Adrenal gland (tissue), 19 donors: ENCODE measurements at places on chromosomes 6 and 20.

GRCh38 chr20:17100506-17100905 is 126.3 kb upstream of the PCSK2 start:
- no peak for DNase-seq

DNA sequence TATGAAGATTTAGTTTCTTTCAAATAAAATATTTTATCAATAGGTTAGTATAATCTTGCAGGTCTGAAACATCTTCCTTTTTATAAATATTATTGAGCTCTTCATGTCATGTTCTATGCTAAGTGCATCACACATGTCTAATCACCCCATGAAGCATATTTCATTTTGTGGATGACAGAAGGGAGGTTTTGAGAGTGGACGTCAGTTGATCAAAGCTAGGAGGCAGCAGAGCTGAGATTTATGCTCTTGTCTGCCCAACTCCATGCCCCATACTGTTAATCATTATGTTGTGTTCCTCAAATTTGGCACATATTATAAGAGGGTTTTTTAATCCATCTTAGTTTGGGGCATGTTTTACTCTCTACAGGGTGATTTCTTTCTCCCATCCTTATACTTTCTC is 22.7 kb downstream of the DSE start:
- no peak for DNase-seq

GRCh38 chr6:927157-927556 is 234.2 kb upstream of the EXOC2 start:
- DNase-seq, result no peak

- no peak for DNase-seq
Measured at GRCh38 chr20:61668065-61668650, 397.5 kb downstream of the TAF4 start.

DNA sequence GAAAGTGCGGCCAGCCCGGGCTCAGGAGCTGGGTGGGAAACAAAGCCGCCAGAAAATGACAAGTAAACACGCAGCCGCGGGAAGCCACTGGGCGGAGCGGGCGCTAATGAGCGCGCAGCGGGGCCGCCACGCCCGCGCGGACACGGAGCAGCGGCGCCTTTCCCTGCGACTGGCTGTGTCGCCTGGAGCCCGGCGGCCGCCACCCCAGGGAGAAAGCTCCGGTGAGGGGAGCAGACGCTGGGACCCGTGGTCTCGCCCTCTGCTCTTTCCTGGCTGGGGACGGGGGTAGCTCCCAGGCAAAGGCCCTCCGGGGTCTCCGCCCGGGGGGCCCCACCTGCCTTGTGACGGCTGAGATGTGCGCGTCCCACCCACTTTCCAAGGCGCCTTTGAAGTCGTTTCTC is 54.9 kb downstream of the PRR18 start:
- no peak for DNase-seq

GRCh38 chr20:58361481-58362205 is 27.4 kb upstream of the VAPB start:
- no peak for DNase-seq

- no peak for DNase-seq
Measured at GRCh38 chr6:160042014-160042773, 73.3 kb downstream of the IGF2R start.

- no peak for DNase-seq
Measured at GRCh38 chr20:8399947-8400346, 267.9 kb downstream of the PLCB1 start.

DNA sequence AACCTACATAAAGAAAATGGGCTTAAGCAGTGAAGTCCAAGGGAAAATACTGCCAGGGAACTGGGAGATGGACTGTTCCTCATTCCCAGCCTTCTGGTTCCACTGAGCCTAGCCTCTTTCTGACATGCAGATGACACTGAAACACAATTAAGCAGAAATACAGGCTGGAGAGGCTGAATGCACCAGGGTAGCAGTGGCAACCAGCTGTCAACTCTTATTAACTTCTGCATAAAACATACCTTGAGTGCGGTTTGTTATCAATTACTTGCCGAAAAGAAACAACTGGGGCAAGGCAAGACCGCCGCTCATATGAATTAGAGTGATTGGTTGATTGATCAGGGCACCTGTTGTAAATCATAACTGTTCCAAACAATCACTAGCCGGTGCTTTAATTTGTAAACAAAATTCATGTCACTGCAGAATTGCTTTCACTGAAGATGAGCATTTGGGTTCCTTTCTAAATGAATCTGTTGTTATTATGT is 16.3 kb downstream of the TFAP2B start:
- DNase-seq, result no peak

- DNase-seq, result no peak
Measured at GRCh38 chr6:138104618-138105213, 2.5 kb downstream of the PERP start.

GRCh38 chr6:32472781-32473375 is 33.2 kb downstream of the HLA-DRA start:
- no peak for DNase-seq

GRCh38 chr20:53296451-53297153 is 297.0 kb downstream of the ZNF217 start:
- DNase-seq, result no peak

- DNase-seq, result no peak
Measured at GRCh38 chr6:13268913-13269518, 59.3 kb downstream of the TBC1D7 start.

DNA sequence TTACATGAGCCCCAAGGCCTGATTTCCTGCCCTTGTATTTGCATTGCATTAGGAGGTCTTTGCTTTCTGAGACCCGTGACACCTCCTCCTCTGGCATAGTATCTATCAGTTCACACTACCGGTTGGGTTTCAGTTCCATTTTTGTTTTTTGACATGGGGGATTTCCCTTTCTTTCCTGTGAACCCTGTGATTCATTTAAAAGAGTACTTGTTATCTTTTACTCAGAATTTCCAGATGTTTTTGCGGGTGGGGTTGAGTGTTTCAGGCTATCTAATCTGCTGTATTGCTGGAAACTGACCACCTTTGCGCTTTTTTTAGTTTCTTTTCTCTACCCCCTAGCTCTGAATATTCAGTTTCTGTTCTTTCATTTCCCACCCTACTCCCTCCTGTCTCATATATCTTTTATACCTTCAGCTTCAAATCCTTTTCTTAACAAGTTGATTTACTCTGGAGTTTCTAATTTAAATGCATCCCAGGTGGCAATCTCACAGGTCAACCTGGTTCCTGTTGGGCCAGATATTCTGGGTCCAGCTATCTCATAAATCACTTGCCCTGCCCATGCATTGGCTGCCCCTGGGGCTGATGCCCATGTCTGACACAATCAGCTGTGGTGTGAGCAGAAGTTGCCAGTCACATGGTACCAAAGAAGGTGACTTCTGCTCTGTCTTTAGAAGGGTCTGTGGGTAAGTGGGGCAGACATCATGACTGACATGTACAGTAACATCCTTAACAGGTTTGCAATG is 14.3 kb upstream of the NCOA3 start:
- DNase-seq, result no peak

GRCh38 chr6:105319331-105319730 is 83.6 kb downstream of the PREP start:
- DNase-seq, result no peak

DNA sequence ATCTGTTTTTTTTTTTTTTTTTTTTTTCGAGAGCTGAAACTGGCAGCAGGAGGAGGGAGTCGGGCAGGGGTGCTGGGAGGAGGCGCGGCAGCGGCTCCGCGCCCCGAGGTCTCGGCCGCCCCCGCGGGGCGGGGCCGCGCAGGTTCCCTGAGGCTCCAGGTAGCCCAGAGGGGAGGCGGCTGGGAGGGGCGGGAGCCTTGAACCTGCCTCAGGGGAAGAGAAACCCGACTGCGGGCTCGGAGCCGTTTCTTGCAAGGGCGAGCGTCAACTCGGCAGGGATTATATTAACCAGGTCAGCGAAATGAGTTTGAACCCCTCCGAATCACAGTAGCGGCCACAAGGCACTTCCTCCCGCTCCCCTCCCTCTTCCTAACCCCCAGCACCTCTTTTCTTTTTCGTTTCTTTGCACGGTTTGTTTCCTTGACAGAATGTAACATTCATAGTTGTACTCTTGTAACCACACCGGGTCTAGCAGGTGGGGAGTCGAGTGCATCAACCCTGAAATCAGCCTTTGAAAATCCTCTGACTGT is 2.0 kb downstream of the MYB start:
- DNase-seq, result no peak

DNA sequence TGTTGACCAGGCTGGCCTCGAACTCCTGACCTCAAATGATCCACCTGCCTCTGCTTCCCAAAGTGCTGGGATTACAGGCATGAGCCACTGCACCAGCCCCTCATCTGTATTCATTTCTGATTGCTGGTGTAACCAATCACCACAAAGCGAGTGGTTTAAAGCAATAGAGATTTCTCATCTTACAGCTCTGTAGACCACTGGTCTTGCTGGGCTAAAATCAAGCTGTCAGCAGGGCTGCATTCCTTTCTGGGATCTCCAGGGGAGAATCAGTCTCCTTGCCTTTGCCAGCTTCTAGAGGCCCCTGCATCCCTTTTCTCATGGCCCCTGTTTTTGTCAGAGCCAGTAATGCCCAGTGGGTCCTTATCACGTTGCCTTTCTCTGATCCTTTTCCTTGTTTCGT is 49.9 kb upstream of the PMEPA1 start:
- no peak for DNase-seq

DNA sequence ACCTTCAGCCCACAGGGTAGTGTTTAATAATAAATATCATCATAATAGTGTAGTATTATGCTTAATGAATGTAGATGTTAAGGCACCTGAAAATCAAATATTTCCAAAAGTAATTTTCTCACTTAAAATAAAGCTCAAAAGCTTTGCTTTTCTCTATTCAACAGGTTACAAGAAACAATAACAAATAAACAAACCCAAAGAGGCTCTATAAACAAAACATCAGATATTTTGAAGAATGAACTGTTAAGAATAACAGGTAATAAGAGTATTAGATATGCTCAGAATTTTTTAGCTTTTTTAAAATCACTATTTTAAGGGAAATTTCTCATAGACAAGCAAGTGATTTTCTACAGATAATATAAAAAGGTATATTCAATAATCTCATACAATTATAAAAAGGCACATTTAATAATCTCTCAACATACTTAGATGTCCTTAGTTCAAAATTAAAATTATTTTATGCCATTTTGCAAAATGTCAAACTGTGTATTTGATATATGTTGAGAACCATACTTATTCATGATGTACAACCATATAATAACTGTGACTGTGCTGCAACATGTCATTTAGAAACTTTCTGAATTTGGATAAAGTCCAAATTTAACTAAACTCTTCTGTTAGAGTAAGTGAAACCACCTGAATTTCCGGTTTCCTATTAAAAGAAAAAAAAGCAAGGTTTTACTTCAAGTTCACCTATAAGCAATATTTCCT is 35.8 kb downstream of the PHIP start:
- DNase-seq, result no peak

GRCh38 chr6:150659046-150659763 is 59.5 kb downstream of the PLEKHG1 start:
- no peak for DNase-seq

- DNase-seq, result peak; percentile 67
Measured at GRCh38 chr20:35463455-35464300, 8.3 kb downstream of the CEP250 start.

DNA sequence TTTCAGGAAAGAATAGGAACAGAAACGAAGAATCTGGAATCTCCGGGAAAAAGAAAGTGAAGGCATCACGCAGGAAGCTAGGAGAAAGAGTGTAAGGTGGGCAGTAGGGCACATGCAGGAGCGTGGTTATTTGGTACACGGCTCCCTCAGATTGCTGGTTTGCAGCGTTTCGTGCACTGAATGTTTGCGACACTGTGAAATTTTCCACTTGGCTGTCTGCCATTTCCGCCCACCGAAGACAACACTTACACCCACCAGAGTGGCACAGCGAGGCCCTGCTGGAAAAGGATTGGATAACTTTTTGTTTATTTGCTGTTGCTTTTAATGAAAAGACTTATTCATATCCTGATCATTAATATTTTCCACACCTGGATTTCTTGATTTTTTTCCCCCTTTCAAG is 248.3 kb downstream of the GMPR start:
- no peak for DNase-seq

- no peak for DNase-seq
Measured at GRCh38 chr6:129661536-129662405, 48.2 kb downstream of the ARHGAP18 start.

DNA sequence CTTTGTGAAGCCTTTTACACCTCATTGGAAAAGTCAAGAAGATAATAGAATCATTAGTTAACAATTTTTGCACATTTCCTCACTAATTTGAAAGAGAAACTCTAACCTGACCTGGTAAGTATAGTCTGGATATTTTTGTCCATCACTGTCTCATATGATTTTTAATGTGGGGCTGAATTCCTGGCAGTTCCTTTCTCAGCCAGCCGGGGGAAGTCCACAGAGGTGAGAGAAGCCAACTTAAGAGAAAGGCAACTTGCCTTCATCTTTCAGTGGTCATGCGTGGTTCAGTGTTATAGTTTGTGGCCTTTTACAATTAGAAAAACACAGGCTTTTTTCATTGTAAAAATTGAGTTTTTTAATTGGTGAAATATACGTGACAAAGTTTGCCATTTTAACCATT is 80.6 kb downstream of the CDYL start:
- no peak for DNase-seq

GRCh38 chr20:24275946-24276705 is 193.3 kb upstream of the SYNDIG1 start:
- no peak for DNase-seq

- no peak for DNase-seq
Measured at GRCh38 chr20:54469952-54470351, 5.4 kb upstream of the DOK5 start.
